Astrocyte of the cerebellum (primary cell): ENCODE measurements at places on chromosomes 7 and 10.

- no peak for DNase-seq
Observed at GRCh38 chr7:134856691-134857090, 77.3 kb downstream of the CALD1 start.

GRCh38 chr7:123881300-123881699 is 36.3 kb downstream of the HYAL4 start:
- no peak for DNase-seq

DNA sequence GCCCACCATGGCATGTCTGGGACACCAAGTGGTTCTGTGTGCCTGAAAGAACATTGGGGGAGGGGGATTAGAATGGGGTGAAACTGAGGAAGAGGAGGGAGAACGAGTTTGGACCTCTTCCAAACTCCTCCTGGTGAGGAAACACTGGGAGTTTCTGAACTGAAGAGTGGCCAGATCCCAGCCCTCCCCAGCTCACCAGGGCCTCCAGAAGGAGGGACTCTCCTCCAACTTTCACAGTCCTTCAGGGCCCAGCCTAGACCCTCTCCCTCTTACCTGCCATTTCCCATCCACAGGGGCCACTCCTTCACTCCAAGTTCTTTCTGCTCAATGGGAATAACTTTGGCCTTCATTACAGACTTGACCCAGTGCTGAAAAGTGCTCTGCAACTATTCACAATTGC is 132.0 kb upstream of the FOXK1 start:
- DNase-seq = no peak

GRCh38 chr10:18793951-18794350 is 134.7 kb downstream of the ARL5B start:
- DNase-seq = peak; percentile 1

DNA sequence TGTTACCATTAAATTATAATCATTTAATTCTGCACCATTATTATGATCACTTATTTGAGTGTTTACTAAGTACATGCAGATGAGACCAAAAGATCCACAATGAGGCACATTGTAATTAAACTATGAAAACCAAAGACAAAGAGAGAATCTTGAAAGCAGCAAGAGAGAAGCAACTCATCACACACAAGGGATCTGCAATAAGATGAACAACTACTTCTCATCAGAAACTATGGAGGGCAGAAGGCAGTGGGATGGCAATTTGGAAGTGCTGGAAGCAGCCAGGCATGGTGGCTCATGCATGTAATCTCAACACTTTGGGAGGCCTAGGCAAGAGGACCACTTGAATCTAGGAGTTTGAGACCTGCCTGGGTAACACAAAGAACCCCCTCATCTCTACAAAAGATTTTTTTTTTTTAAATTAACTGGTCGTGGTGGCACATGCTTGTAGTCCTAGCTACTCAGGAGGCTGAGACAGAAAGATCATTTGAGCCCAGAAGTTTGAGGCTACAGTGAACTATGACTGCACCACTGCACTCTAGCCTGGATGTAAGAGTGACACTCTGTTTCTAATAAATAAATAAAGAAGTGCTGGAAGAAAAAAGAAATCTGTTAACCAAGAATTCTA is 47.7 kb downstream of the CDK6 start:
- DNase-seq = no peak

GRCh38 chr10:68959695-68960527 is 3.9 kb downstream of the DDX21 start:
- no peak for DNase-seq

GRCh38 chr10:72370201-72370722 is 15.5 kb upstream of the DNAJB12 start:
- DNase-seq = no peak

DNA sequence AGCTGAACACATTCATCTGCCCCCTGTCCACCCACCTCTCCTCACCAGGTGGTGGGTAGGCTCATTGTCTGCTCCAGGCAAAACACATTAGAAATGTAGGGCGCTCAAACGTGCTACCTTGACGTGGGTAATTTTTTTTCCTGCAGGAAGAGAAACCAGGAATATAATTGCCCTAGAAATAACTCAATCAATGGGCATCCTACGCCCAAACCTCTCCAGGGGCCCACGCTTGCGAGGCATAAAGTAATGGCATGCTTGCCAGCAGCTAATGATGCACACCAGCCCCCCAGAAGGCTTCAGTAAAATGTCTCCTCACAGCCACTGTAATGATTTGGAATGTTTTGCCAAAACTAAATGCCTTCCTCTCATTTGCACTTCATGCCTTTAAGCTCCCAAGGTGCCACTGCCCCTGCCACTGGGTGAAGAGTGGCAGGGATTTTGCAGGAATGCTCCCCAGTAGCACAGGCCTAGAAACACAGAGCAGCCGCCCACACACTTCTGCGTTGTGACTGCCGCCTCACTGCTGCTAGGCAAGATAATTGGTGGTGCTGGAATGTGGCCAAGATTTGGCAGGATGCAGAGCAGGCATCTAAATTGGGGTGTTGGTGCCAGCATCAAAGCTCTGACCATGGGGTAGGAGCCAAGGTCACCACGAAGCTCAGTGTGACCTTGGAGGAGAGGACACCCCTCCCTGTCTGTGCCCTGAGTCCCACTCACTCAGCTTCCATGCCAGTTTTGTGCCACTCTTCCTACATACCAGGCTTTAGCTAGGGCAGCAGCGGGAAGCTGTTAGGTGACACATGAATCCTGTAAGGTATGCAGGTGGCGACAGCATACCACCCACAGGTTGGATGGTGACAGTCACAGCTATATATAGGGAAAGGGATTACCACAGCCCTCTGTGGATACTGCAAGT is 48.7 kb upstream of the PPP1R3C start:
- no peak for DNase-seq

DNA sequence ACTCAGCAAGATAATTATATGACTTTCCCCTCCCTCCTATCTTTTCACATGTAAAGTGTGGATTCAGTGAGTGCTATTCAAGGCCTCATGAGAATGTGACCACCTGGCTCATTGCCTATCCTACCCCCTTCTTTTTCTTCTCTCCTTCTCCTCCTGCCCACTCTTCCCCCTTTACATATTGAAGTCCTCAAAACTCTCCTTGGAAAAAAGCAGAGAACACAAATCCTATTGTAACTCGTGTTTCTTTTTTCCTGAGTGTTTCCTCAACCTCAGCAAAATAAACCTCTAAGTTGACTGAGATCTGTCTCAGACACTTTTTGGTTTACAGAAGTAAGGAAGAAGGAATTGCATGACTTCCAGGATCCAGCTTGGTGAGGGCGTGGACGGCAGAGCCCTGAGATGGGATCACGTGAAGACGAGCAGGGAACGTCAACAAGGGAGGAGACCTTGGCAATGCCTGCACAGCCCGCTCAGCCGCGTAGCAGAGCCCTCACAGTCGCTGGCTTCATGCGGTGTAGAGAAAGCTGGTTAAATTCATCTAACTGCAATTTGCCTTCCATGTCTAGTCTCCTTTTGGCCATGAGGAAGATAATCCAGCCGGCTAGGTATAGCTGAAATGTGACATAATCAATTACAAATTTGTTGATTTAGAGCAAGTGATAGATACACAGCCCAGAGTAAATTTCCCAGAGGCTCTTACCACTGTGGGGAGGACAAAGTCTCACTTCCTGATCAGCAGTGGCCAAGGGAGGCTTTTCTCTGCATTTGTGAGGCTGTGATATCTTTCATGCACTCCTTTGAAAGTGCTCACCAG is 75.7 kb downstream of the LYZL2 start:
- DNase-seq = no peak

GRCh38 chr7:129848436-129848835 is 104.3 kb downstream of the UBE2H start:
- DNase-seq = no peak

- DNase-seq = no peak
Observed at GRCh38 chr10:129758207-129759021, 205.7 kb downstream of the EBF3 start.

- DNase-seq = peak; percentile 27
Observed at GRCh38 chr7:85750454-85750949, 563.6 kb upstream of the SEMA3D start.

- DNase-seq = peak; percentile 41
Observed at GRCh38 chr10:104824380-104825006, 183.4 kb downstream of the SORCS3 start.

DNA sequence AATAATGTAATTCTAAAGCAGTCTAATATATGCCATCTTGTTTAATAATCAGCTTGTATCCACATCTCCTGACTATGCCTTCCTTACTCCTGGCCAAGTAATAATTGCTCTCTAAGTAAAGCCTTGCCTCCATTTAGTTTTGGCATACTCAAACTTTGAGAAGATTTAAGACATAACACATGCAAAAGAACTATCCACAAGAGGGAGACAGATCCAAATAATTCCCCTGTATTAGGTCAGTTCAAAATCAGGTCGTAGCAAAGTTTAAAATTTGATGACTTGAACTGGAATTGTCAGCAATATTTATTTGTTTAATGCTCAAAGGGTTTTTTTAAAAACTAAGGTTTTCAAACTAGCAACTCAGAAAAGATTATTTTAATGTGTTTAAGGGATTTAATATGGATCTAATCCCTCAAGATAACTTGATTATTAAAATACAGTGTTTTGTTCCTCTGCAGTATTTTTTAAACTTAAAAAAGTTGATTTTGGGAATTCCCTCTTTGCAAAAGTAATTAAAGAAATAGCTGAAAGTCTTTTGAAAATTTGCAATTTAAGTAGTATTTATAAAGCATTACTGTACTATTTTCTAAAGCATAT is 95.3 kb downstream of the HDAC9 start:
- DNase-seq = peak; percentile 68

- DNase-seq = no peak
Observed at GRCh38 chr10:115384665-115385064, 291.5 kb downstream of the ATRNL1 start.

DNA sequence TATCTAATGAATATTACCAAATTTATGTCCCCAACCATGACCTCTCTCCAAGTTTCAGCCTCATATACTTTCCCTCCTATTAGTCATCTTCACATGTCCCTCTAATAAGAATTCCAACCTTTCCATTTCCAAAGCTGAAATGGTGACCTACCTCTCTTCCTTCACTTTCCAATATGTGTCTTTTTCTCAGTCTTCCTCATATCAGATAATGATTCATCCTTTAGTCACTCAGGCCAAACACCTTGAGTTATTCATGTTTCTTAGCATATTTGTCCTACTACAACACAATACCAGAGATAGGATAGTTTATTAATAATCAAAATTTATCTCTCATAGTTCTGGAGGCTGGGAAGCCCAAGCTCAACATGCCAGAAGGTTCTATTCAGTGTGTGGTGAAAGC is 318.5 kb upstream of the ZWINT start:
- DNase-seq = no peak

DNA sequence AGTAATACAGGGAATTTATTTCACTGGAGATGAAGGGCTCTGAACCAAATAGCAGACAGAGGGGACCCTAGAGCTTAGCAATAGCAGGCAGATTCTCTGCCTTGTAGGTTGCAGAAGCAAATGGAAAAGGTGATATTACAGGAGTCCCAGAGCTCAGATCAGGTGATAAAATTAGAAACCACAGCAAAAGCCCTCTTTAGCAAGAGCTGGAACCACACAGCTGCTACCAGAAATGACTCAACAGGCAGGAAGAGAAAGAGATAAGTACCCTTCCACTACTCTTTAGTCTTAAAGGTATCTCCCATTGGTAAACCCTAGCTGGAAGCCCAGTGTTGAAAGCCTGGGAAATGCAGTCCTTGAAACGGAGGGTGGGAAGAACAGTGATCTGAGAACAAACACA is 535.6 kb upstream of the GHITM start:
- no peak for DNase-seq

DNA sequence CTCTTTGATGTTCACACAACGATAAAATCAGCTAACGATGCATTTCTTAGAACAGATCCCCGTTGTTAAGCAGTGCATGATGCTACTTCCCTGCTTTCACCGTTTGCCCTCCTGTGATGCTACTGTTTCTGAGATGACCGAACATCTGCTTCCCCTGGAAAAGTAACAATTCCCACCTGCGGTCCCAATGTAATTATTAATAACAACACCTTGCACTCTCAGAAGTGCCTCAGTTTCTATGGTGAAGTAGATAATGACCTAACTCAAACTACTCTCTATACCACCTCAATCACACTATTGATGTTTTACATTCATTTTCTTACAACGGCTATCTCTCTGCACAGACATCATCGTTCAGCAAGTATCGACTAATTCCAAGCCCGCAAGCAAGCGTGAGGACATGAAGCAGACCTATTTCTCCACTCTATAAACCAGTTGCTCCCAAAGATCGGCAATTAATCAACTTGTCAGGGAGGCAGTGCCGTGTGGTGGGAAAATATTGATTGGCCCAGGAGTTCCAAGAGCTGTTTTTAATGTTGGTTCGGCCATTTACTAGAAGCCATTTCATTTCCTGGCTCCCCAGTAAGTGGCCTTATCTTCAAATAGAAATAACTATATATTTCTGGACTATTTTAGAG is 42.7 kb downstream of the FAM107B start:
- DNase-seq = no peak

GRCh38 chr7:142420554-142421362 is 162.9 kb upstream of the PRSS58 start:
- no peak for DNase-seq

GRCh38 chr10:12726971-12727831 is 274.3 kb downstream of the CCDC3 start:
- no peak for DNase-seq

DNA sequence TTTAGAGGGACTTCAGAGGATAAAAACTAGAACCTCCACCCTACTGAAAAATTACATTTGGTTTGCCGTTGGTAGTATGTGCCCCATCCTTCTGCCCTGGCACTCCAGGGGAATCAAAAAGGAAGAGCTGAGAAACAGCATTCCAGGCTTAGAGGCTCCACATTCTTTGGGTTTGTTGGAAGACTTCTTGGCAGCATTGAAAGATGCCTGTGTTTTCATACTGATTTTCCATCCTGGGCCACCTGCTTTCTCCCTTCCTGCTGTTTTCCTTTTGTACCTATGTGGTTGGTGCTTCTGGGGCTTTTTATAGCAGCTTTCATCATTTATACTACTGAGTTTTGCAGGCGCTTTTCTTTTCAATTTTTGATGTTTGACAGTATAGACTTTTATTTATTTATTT is 61.7 kb downstream of the AUTS2 start:
- DNase-seq = peak; percentile 65

DNA sequence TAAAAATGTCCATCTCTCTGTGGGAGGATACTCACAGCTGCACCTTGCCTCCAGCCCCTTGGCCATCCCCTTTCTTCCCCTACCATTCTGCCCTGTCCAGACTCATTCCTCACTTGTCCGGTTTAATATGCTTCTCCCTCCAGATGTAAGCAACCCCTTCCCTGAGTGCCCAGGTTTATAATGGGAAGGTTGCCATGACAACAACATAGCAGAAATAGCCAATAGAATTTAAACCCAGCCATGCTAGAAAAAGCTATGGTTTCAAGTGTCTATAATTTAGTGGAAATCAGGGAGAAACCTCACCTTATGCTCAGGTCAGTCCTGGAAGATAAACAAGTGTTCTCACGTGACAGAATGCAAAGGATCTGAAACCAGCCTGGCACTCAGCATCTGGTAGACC is 196.0 kb upstream of the FZD8 start:
- DNase-seq = no peak

GRCh38 chr10:92263396-92263795 is 27.5 kb downstream of the CPEB3 start:
- no peak for DNase-seq

GRCh38 chr7:4631380-4632179 is 50.5 kb upstream of the FOXK1 start:
- DNase-seq = peak; percentile 85

GRCh38 chr10:89540420-89540949 is 5.1 kb upstream of the SLC16A12 start:
- DNase-seq = no peak
